ENCODE measurements at places on chromosomes 3 and 15.

GRCh38 chr15:95442107-95442719 lies 888.3 kb upstream of the NR2F2 start:
- DNase-seq, result no peak

GRCh38 chr3:23239211-23240068 lies 36.3 kb downstream of the UBE2E2 start:
- no peak for DNase-seq

DNA sequence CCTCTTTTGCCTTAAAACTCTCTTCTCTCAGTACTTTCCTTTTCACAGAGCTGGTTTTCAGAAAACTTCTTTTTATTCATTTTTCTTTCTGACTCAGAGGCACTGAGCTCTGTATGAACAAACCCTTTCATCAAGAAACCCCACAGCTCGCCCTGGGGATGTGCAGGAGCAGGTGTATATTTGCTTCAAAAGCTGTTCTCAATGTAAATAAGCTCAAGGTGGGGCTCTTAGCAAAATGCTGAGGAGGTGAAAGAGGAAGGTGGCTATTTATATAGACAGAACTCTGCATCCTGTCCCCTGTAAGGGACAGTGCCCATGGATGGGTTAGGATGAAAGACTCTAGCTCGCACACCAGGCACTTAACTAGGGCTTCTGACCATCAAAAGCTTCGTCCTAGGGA lies 302.0 kb downstream of the WDR72 start:
- DNase-seq, result no peak

DNA sequence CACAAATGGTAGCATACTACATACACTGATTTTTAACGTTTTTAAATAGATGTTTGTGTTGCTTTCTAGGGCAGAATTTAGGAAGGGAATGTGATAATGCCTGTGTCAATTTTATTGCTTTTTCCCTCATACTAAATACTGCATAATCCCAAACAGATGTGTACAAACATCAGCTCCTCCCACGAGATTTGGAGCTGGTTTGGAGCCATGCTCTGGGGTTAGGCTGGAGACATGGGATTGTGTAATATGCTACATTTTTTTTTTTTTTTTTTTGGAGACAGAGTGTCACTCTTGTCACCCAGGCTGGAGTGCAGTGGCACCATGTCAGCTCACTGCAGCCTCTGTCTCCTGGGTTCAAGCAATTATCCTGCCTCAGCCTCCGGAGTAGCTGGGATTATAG lies 80.1 kb downstream of the EBLN2 start:
- no peak for DNase-seq

GRCh38 chr3:184426691-184427141 lies 46.9 kb downstream of the CHRD start:
- DNase-seq, result no peak

Measured in activated naive CD4-positive, alpha-beta T cell treated with Interleukin-2 at 50 U/mL for 16 hours (primary cell).